Epithelial cell of umbilical artery (primary cell): ENCODE measurements at places on chromosomes 3 and 15. TPM values are rescaled to one million over a fixed set of nuclear protein-coding genes. Genes with fewer than 3 reads are reported as not detected.

CD200 gene
- 0.30 and 1.6 TPM in 2 replicates for total RNA-seq

COL6A5 gene
- not detected in 2 replicates for total RNA-seq

CCR4 gene
- total RNA-seq = under 0.01 and 0.30 TPM in 2 replicates

ANKRD63 gene
- not detected in 2 replicates for total RNA-seq

MOBP gene
- not detected in 2 replicates for total RNA-seq
